ENCODE measurements at places on chromosomes 11 and 22.

- no peak for DNase-seq
Measured at GRCh38 chr11:121626507-121626875, 173.7 kb upstream of the SORL1-AS1 start.

DNA sequence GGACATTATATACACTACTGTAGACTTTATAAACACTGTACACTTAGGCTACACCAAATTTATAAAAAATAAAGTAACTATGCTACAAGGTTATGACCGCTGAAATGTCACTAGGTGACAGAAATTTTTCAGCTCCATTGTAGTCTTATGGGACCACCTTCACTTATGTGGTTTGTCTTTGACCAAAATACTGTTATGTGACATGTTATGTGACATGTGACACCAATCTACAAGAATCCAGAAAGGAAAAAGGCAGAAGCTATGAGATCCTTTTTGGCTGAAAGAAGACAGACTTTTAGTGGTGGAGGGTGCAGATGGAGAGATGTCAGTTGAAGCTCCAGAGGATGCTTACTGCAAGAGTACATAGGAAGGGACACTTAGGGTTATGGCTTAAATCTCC is 1378.4 kb upstream of the TENM4 start:
- DNase-seq = no peak

DNA sequence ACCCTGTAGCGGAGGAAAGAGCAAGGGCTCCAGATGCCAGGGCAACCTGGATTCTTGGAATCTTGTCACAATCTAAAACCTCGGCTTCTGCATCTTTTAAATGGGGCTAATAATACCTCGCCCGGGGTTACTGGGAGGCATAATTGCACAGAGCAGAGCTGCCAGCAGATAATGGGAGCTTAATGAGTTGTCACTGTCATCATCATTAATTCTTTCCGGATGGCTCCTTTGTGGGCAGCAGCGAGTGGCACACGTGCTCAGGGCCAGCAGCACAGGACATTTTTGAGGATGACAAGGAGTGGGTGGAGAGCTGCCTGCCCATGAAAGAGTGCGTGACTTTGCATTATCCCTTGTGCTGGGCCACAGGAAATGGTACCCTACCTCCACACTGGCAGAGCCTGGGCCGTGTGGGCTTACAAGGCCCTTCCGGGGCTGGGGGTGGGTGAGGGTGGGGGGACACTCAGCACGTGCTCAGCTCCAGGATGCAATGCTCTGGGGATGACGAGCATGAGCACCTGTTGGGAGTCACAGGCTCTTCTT is 5.7 kb downstream of the PDGFB start:
- DNase-seq = no peak

DNA sequence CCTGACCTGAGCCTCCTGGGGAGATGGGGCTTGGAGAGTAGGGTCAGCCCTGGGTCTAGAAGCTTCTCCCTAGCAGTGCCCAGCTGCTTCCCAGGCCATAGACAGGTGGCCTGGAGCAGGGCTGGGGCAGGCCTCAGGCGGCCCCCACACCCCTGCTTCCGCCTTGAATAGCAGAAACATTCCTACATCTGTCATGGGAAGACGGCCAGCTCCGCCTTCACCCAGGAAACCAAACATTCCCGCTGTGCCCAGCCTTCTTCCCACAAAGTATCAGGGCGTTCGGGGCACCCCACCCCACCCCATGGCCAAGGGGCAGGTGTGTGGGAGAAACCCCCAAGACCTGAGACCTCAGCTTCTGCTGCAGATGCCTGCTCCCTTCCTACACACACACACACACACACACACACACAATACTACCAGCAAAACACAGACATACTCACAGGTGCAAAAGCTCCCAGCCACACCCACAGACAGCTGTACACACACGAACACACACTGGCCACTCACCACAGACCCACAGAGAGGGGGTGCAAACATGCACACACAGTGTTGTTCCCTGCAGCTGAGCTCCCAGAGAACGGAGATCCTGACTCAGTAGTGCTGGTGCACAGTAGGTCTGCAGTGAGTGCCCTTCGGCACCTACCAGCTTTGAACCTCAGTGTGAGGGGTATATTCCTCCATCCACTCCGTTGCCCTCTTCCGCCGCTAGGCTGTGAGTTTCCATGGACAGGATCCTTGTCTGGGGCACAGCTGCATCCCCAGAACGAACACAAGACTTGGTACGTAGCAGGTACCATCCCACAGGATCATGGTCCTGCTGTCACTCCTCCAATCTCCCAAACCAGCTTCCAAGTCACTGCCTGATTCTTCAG is 37.4 kb downstream of the PDGFB start:
- DNase-seq = no peak

DNA sequence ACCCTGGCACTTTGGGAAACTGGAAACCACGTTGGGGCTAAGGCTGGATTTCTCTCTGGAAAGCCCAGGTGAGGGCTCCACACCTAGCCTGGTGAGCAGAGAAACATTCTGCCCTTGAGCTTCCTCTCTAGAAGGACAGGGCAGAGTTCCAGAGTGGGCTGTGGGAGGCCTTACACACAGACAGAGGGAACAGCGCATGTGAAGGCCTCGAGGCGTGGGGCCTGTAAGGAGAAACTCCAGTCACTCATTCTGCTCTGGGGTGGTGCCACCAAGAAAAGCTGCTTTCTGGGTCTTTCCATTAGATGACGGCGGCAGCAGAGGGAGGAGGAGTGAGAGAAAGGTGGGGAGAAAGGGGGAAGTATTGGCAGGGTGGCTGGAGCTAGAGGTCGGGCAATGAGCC is 183.1 kb downstream of the CHST1 start:
- DNase-seq = no peak

- DNase-seq = no peak
Measured at GRCh38 chr11:74707602-74708510, 23.4 kb downstream of the CHRDL2 start.

DNA sequence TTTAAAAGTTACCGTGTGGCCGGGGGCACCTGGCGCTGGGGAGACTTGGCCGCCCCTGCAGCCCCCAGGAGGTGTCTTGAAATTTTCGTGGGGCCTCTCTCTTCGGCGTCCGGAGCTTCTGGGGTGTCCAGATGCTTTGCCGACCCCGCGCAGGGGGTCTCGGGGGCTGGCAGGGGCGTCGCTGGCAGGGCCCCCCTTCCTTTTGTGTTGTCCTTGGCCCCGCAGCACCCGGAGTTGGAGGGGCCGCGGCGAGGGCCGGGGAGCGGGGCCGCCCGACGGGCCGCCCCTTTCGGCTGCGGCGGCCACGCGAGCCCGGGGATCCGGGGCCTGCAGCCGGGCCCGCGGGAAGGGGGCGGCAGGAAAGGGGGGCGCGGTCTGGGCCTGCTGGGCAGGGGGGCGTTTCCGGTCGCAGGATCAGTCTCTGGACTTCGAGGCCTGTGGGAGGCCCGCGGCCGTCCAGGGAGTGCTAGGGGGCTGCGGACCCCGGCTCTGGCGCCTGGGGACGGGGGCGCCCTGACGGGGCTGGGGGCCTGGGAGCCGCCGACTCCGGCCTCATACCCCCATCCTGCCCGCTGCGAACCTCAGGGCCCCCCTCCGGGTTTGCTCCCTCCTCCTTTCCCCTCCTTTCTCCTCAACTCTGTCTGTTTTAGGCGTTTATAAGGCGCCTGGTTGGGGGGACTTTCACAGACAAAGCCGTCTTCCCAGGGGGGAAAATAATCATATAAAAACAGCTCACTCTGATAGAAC is 869 bp downstream of the ZC3H7B start:
- DNase-seq = peak; percentile 65

- DNase-seq = peak; percentile 94
Measured at GRCh38 chr11:122781378-122782195, 56.7 kb upstream of the CRTAM start.
